ENCODE measurements at places on chromosomes 7 and 10.

- peak; percentile 52 for DNase-seq
Measured at GRCh38 chr10:70589762-70590654, 12.5 kb downstream of the PRF1 start.

- no peak for DNase-seq
Measured at GRCh38 chr7:84218681-84219080, 24.1 kb upstream of the SEMA3A start.

- DNase-seq = no peak
Measured at GRCh38 chr10:103055105-103055504, 137.0 kb downstream of the CNNM2 start.

DNA sequence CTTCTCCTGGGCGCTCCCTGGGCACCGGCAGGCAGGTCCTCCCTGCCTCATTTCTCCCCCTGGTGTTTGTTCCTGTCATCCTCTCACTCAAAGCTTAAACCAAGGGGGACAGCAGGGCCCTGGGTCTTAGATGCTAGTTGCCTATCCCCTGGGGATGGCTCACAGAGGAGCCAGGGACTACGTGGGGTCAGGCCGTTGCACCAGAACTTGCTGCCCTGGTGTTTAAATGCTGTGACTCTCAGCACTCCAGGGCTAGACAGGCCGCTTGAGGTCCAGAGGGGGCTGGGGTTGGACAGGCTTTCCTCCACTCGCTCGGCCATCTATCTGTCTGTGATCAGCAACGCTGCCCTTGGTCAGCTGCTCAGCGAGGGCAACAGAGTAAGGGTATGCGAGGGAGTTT is 340.3 kb downstream of the CXCL12 start:
- DNase-seq = no peak

- peak; percentile 25 for DNase-seq
Measured at GRCh38 chr10:25501912-25502311, 327.1 kb downstream of the GPR158 start.

DNA sequence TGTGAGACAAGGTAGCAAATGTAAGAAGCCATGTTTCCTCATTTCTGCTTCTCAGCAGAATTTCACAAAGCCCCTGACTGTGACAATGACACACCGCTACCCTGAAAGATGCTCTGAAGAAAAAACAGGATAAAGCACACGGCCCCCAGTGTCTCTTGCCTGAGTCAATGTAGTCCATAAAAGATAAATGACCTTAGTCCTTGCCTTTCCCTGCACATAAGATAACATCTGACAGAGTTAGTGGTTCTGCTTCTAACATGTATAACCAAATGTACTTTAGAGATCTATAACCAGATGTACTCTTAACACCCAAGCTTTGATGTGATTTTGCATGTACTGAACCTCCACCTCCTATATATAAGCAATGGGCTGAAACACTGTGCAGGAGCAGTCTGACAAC is 3.0 kb upstream of the SND1 start:
- DNase-seq = no peak

DNA sequence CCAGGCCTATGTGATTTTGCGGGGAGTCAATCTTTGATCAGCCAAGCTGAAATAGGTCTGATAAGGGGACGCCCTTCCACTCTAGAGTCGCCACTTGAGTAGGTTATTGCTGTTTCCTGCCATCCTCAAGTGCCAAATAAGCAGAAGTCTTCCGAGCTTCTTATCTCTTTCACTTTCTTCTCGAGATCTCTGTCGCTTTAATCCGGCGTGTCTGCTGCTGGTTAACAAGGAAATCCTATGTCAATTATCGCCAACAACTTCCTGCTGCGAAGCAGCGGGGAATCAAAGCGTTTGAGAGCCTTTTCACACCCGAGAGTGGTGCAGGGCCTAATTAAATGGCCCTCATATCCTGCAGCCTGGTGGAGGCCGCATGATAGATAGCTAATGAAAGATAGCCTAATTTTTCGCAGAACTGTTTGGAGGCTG is 215.9 kb downstream of the RAB11FIP2 start:
- no peak for DNase-seq
